ENCODE measurements at places on chromosomes 5 and 9.

DNA sequence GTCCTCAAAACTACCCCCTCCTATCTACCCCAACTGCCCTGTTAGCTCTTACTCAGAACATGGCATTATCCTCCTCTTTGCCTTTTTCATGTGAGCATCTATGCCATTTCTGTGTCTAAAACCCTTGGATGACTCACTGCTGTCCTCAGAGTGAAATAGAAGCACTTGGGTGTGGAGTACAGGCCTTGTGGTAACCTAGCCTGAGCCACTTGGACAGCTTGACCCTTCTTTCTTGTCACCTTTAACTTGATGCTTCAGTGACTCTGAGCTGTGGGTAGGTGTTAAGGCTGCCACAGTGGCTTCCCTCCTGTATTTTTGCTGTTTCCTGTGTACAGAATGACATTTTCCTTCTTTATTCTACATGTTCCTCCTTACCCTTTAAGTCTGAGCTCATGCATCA lies 391.4 kb downstream of the SH3GL2 start:
- DNase-seq, result no peak

GRCh38 chr5:159032656-159033350 lies 66.9 kb downstream of the EBF1 start:
- no peak for DNase-seq

DNA sequence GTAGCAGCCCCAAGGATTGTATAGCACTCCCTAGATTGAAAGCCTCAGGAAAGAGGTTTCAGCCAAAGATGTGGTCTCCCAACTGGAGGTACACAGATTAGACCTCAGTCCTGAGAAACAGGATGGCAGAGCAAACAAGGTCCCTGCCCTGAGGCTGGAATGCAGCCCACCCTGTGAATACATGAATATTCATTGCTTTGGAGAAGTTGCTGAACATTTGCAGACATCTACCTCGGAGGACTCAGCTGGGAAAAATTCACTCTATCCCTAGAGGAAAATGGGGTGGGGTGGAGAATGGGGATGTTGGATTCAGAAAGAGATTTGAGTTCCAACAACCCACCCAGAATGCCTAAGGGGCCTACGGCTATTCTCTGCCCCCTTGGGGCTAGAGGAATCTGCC lies 129.4 kb downstream of the SLIT3 start:
- no peak for DNase-seq

DNA sequence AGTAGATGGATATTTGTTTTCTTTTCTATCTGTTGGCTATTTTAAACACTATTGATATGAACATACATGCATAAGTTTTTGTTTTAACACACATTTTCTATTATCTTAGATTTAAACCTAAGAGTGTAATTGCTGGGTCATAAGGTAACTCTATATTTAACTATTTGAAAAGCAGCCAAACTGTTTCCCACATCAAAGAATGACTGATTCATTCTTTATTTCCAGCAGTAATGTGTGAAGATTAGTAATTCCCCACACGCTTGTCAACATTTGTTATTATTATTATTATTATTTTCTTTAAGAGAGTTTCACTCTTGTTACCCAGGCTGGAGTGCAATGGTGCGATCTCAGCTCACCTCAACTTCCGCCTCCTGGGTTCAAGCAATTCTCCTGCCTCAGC lies 1495.8 kb downstream of the EFNA5 start:
- DNase-seq, result no peak

DNA sequence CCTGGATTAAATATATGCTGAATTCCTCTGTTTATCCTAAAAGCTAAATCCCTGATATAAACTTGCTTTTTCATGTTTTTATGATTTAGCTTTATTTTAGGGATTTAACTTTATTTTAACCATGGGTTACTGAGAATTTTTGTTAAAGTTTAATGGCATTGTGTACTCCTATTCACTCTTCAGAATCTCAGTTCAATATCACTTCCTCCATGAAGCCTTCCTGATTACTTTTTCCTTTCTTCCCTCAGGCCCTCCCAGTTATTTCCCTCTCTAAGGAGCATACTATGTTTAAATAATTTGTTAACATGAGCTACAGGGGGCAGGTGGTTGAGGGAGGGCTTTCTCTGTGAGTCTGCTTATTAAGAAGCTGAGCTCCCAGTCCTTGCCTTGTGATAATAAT lies 149.9 kb downstream of the MTX3 start:
- no peak for DNase-seq

GRCh38 chr9:112140936-112141335 lies 34.2 kb downstream of the SUSD1 start:
- no peak for DNase-seq

DNA sequence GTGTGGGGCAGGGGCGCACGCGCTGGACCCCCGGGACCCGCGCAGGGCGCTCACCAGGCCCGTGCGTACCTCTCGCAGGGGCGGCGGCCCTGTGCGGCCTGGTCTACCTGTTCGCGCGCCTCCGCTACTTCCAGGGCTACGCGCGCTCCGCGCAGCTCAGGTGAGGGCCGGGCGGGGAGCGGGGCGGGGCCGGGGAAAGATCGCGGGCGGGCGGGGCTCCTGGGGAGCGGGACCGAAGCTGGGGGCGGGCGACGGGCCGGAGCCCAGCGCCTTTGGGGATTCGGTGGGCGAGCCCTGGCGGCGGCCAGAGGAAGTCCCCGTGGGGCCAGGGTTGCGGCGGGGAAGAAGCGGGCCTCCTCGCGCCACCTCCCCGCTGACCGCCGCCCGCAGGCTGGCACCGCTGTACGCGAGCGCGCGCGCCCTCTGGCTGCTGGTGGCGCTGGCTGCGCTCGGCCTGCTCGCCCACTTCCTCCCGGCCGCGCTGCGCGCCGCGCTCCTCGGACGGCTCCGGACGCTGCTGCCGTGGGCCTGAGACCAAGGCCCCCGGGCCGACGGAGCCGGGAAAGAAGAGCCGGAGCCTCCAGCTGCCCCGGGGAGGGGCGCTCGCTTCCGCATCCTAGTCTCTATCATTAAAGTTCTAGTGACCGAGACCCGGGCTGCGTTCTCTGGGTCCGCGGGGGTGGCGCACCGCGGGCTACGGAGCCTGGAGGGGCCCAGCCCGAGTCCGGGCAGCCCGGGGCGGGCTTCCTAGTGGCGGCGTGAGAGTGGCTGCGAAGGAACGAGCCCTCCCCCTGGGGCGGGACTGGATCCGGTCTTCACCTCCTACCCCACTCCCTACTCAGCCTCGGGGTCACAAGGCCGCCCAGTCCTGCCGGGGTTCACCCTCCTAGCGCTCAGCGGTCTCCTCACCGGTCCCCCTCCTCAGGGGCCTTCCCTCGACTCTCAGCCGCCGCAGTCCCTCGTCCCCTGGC lies 2.4 kb downstream of the LTC4S start:
- DNase-seq, result peak; percentile 60

DNA sequence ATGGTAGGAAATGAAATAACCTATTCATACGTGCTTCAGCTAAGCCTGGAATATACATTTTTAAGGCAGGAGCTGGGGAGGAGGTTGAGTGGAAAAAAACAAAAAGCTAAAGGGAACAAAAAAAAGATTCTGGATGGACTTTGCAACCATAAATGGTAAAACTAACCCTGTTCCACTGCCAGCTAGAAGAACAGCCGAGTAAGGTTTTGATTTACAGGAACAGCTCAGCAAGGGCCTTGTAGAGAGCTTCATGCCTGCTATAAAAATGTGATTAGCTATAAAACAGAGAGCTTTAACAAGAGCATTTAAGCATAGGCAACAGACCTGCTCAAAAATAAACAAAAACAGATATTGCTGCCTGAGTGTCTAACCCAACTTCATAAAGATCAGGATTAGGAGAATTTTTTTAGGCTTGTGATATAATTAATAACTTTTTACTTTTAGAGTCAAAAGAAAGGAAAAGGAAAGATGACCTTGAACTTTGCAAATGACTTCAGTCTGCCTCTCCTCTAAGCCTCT lies 194.8 kb downstream of the FBXL7 start:
- no peak for DNase-seq

GRCh38 chr5:107666051-107666655 lies 4.6 kb downstream of the EFNA5 start:
- no peak for DNase-seq

DNA sequence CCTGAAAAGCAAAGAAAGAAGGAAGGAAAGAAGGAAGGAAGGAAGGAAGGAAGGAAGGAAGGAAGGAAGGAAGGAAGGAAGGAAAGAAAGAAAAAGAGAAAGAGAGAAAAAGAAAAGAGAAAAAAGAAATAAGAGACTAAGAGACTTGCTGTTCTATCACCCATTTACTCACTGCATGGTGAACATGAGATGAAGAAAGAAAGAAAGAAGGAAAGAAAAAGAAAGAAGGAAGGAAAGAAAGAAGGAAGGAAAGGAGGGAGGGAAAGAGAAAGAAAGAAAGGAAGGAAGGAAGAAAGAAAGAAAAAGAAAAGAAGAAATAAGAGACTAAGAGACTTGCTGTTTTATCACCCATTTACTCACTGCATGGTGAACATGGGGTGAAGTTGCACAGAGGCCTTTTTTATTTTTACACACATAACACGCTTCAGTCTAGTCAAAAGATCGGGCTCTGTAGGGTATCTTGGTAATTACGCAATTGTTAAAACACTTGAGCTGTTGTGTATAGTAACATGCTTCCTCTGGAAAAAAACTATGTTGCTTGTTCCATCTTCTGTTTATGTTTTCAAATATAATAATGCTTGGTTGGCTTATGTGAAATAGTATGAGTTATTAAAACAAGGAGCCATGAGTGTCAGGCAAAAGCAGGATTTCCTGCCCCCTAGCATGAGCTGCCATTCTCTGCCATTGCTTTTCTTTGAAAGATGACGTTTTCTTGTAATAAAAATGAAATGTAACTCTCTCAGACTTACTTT lies 119.3 kb upstream of the ZNF608 start:
- no peak for DNase-seq

DNA sequence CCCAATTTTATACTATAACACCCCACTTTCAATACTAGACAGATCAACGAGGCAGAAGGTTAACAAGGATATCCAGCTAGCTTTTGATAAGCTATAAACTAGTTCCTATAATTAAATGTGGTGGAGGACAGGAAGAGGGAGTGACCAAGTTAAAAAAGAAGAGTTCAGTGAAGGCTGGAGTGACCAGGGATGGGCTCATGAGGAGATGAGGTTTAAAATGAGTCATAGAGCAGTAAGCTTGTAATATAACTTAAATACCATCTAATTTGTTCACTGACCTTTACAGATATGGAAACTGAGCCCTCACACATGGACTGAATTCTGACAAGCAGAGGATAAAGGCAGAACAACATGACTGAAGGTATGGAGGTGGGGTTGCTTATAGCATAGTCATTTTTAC lies 284.5 kb downstream of the SPATA31D1 start:
- no peak for DNase-seq

GRCh38 chr9:94983552-94983951 lies 257.1 kb downstream of the AOPEP start:
- DNase-seq, result no peak

DNA sequence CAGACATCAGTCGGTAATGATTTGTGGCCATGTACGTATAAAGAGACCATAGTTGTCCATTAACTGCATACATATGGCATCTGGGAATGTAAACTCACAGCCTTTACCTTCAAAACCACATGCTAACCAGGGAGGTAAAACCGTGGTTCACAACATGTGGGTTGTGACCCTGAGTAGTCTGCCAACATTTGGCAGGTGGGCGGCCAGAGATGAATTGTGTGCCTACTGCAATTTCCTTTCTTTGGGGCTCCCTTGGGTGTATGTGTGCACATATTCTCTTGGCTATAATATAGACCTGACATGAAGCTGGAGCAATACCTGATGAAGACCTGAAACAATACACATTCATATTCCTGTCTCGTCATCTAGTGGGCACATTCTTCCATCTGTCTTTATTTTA lies 396.0 kb downstream of the MLLT3 start:
- DNase-seq, result no peak

DNA sequence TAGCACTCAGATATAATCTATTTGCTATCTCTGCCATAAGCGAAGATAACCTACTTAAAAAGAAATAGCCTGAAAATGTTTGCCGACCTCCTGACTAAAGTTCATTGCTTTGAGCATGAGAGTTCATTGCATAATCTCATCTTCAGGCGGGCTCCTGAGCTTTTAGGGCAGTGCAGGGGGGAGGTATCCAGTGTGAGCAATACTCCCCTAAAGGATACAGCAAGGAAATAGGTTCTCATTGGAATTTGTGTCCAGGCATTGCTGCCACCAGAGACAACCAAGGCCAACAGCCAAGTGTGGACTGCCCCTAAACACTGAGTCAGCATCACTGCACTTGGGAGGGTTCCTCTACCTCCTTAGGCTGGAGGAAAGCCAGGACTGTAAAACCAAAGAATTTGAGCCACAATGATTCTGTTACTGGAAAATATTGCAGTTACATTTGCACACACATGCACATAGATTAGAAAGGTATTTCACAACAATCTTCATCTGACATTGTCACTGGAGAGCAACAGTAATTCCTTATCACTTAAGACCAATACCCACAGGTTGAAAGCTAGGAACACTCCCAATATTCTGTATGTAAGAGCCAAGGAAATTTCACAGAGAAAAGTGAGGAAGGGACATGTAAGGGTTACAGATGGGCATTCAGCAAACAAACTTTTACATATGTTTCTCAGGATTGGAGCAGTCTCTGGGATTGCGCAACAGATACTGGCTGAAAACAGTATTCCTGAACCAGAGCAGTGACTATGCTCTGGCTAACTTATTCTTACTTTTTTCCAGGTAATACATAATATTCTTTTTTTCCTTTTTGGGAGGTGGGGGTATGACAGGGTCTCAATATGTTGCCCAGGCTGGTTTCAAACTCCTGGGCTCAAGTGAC lies 98.6 kb upstream of the TLE1 start:
- no peak for DNase-seq

GRCh38 chr5:17302604-17303003 lies 85.2 kb downstream of the BASP1 start:
- DNase-seq, result no peak

DNA sequence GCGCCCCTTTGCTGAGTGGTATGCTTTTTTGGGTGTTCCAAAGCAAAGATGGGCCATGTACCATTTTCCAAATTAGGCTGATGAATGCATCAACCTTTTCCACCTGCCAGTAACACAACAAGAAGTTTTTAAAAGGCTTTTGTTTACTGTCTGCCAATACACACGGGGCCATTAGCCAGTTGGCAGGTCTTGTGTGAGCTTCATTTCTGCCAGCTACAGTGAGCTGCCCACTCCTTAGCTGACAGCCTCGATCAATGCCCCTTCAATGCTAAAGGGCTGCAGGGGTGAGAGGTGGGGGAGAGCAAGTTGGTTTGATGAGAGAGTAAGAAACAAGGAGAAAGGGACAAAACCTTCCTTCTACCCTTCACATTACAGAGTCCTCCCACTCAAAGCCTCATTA lies 128.7 kb downstream of the C5orf15 start:
- DNase-seq, result no peak

DNA sequence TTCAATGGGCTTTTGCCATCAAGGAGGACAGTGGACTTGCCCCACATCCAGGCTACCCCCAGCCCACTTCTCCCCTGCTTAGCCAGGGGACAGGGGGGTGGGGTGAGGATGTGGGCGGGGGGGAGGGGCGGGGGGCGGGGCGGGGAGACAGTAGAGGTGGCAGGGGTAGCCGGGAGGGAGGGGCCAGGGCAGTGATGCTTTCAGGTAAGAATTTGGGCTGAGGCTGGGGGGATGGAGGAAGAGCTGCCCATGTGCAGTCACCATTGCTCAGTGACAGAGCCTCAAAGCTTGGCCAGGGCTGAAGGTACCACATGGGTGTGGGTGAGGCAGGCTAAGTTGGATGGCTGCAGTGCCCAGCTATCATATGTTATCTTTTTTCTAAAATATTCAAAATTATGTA lies 40.7 kb upstream of the HNRNPA0 start:
- DNase-seq, result no peak
